ENCODE measurements at places on chromosomes 1 and 21.

- no peak for DNase-seq
Observed at GRCh38 chr1:81254560-81254959, 546.2 kb upstream of the ADGRL2 start.

- DNase-seq = no peak
Observed at GRCh38 chr1:12094180-12094579, 31.1 kb downstream of the TNFRSF8 start.

- no peak for DNase-seq
Observed at GRCh38 chr1:245488346-245489129, 333.8 kb downstream of the KIF26B start.

GRCh38 chr1:52416811-52417210 is 12.4 kb downstream of the PRPF38A start:
- DNase-seq = no peak

- no peak for DNase-seq
Observed at GRCh38 chr1:23149114-23149513, 19.5 kb downstream of the LUZP1 start.

DNA sequence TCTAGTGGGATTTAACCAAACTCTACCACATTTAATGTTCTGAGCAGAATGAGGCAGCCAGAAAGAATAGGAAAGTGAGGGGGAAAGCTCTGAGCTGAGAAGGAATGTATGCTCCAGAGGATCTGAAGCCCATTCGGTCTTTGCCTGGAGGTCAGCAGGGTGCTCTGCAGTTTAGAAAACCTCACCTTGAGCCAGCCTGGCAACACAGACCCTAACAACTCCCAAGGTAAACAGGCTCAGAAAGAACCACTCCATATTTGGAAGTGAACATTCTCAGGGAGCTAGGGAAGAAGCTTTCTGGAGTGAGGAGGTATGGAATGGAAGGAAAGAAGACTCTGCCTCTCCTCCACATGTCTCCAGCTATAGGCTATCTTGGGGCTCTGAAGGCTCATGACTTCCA is 398.8 kb downstream of the SEC16B start:
- DNase-seq = no peak

DNA sequence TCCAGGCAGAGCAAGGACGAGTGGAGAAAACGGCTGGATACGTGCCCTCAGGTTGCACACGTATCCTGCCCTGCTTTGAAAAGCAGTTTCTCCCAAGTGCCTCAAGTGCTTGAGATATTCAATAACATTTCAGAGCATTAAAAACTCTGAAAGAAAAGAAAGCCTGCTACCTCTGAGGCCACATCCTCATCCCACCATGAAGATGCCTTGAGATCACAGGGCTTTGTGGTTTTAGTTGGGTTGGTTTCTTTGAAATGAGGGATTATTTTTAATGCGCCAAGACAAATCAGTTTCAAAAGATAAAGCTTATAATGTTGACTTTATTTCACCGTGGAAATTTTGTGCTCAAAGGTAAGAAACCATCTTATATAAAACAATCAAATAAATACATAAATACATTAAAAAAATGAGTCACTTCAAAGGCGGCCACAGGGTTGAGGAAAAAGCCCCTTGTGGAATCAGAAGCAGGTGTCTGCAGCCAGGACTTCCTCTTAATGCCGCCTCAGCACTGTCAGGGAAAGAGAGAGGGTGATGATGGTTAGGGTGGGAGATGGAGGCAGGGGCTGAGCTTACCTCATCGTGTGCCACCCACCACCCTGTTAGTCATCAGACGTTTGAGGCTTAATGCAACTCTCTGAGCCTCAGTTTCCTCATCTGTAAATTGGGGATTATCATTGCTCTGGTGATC is 1.4 kb downstream of the NPPB start:
- DNase-seq = no peak

GRCh38 chr1:226702318-226702956 is 36.6 kb downstream of the ITPKB start:
- DNase-seq = no peak

GRCh38 chr1:187038784-187039183 is 210.0 kb downstream of the PLA2G4A start:
- DNase-seq = no peak

DNA sequence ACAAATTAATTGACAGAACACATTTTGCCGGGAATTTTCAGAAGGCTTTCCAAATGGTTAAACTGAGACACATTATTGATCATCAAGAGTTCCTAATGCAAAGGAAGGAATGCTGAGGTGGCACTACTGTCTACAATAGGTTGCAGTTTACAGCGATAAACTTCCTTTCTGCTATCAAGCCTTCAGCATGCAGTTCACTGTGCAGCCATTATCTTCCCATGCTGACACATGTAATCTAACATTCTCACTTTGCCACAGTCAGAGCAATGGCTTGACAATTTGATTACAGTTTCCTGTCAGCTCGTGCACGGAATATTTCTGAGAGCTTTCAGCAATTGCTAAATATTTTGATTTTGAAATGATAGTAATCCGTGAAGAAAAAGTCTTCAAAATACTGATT is 166.9 kb upstream of the PRMT6 start:
- DNase-seq = no peak

- no peak for DNase-seq
Observed at GRCh38 chr1:243315893-243316292, 60.1 kb downstream of the SDCCAG8 start.

DNA sequence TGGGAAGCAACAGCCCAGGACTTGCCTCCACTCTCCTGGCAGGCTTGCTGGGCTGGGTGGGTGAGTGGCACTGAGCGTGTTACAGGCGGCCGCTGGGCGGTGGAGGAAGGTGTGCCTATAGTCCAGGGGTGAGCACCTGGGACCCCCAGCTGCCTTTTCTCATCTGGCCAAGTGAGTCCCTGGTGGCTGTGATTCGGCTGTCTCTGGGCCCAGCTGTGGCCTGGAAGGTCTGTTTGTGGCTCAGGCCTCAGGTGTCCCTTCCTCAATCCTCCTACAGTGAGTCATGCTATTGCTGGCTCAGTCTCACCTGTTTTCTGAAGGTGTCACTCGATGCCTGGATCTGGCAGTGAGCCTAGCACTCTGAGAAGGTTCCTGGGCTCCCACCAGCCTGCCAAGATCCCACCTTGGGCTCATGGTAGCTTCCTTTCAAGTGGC is 564.2 kb downstream of the PTPRU start:
- DNase-seq = no peak

- DNase-seq = no peak
Observed at GRCh38 chr1:111378791-111379190, 48.7 kb downstream of the OVGP1 start.

DNA sequence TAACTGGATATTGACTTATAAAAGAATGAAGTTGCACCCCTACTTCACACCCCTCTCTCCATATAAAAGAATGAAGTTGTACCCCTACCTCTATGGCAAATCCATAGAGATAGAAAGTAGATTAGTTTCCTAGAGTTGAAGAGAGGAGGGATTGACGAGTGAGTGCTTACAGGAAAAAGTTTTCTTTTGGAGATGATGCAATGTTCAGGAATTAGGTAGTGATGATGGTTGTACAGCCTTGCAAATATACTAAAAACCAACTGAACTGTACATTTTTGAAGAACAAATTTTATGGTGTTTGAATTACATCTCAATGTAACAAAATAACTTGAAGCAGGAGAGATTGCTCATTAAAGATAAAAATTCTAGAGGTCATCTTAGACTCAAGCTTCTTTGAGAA is 272.9 kb downstream of the GPR52 start:
- DNase-seq = no peak

DNA sequence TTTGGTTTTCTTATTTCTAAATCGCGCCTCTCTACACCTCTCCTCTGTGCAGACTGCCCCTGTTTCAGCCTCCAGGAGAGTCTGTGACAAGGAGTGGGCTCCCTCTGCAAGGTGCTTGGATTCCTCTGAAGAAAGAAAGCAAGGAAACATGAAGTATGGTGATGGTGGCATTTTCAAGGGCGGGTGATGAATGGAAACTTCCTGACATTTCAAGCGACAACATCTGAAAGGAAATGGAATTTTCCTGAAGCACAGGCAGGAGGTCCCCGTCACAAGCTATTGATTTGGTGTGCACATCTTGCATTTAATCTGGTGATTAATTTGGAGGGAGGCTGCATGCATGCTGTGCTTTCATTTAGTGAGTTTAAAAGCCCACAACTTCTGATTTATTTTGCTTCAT is 164.6 kb upstream of the FGGY start:
- DNase-seq = no peak

GRCh38 chr1:154779551-154780189 is 90.4 kb downstream of the KCNN3 start:
- DNase-seq = no peak

DNA sequence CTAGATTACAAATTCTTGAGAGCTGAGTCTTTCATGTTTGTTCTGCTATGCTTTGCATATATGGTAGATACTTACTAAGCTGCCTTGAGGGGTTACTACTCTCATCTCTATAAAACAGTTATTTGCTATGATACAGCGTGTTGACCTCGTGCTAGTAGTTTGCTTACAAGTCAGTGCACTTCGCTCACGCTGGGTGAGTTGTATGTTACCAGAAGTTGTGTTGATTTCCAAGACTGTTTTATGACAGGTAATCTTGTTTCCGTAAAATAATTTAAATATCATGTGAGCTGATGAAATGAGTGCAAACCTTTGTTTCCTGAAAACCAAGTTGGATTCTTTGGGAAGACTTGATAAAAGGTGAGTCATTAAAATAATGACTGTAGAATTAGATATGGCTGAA is 7.3 kb downstream of the MRPS6 start:
- no peak for DNase-seq

GRCh38 chr1:174871886-174872285 is 127.9 kb upstream of the CACYBP start:
- DNase-seq = no peak

DNA sequence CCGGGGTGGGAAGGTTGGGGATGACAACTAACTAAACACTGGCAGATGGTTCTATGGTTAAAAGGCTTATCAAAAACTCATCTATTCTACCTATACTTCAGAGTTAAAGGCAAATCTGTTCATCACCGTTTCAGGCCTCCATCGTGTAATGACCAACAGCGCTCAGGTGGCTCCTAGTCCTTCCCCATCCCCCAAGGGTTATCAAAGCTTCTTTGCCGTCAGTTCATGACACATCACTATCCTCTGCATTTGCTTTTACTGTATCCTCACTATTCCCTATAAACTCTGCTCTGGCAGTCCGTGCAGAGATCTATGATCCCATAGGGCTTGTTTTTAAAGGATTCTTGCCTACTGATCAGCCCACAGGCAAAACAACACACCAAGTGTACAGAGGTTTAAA is 8.2 kb downstream of the HMGN1 start:
- no peak for DNase-seq

DNA sequence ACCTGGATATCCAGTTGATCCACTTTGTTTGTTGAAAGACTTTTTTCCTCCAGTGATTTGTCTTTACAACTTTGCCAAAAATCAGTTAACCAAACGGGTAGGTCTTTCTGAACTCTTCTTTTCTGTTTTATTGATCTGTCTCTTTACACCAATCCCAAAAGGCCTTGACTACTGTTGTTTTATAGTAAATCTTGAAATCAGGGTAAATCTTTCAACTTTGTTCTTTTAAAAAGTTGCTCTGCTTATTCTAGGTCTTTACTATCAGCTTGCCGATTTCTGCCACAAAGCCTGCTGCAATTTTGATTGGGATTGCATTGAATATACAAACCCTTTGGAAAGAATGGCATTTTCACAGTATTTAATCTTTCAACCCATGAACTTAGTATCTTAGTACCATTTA is 66.6 kb downstream of the ITSN1 start:
- no peak for DNase-seq

All from NCI-H2081 treated with DMSO at 0.1 percent for 48 hours (cell line).